NCI-H2081 treated with DMSO at 0.1 percent for 48 hours (cell line): ENCODE measurements at places on chromosomes 12 and 14.
A peak's percentile ranks its signal among the peaks of the same experiment; 100 is the strongest.

GRCh38 chr12:41804026-41804425 is 340.6 kb downstream of the GXYLT1 start:
- DNase-seq = no peak

GRCh38 chr14:74975059-74975810 is 19.8 kb upstream of the PGF start:
- no peak for DNase-seq

DNA sequence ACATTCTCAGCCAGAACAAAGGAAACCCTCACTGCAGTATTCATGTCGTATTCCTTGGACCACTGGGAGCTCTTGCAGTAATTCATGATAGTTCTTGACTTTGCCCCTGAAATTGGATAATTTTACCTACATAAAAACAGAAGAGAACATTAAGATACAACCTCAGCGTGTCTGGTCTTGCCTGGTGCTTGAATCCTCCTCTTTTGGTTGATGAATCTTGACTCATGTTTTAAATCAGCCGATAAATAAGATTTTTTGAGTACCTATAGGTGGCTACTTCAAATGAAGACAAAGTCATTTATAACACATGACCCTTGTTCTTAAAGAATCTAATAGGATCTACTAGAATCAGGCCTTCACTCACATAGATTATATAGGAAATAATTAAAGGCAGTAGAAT is 221.0 kb downstream of the PTPRO start:
- DNase-seq = no peak

DNA sequence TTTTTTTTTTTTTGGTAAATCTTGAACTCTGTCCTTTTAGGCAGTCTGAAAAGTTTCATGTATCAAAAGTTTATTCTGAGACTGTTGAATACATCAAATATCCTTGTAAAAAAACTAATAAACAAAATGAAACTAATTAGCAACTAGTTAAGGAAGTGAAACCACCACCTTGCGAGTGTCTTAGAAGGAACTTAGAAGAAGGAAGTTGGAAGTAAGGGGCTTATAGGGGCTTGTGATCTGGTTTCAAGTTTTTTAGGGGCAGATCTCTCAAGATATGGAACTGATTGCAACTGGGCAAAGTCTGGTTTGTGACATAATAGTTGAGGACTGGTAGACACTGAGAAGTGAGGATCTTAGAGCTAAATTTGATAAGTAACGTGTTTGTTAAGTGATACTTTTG is 748.8 kb downstream of the C12orf50 start:
- no peak for DNase-seq

GRCh38 chr14:57495416-57495815 is 1.8 kb upstream of the CCDC198 start:
- no peak for DNase-seq

- no peak for DNase-seq
These were observed 19.4 kb downstream of the KTN1 start for GRCh38 chr14:55599250-55599879.

DNA sequence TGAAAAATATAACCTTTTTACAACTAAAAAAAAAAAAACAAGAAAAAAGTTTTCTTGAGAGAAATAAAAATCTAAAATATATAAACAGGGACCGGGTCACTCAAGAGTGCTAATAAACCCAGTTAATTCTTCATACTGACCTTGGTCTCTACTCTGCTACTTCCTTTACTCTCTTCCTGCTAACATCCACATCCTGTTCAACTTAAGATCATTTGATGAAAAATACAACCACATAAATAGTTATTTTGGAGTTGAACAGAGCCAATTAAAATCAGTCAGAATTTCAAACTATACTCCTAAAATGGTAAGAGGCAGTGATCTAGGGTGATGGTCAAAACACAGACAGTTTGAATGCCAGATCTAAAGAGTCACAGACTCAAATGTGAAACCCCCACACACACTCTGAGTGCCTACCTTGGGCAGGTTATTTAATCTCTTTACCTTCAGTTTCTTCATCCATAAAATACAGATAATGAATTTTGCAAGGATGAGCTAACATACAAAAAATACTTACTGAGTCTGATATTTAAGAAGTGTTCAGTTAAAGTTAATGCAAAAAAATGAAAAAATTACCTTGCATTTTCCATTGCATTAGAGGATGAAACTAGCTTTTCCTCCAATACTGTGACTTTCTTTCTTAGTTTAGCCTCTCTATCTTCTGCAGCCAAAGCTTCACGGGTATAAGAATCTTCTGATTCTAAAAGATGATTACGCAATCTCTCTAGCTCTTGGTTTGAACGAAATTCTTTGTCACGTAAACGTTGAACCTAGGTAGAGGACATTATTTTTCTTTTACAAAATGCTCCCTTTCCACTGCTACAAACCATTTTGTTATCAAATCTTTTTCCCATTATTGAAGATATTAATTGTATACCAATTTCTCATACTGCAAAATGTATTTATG is 40.9 kb downstream of the TRIP11 start:
- DNase-seq = no peak

DNA sequence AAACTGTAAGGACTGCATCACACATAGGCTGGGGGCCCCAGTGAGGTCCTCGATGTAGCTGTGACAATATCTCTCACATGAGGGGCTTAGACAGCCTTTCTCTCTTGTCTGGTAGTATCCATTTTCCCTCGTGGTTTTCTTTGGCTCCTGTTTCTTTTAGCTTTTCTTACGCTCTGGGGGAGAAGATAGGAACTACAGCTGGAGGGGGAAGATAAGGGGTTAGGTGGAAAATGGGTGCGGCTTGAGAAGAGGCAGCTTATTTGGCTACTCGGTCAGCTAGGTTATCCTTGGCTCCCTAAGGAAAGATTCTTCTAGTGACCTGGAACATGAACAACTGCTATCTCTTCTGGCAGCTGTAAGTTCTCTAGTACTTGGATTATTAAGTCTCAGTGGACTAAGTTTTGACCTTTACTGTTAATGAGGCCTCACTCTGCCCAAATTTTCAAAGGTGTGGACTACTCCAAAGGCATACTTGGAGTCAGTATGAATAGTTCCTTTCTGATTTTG is 28.7 kb upstream of the CPNE8 start:
- DNase-seq = no peak

DNA sequence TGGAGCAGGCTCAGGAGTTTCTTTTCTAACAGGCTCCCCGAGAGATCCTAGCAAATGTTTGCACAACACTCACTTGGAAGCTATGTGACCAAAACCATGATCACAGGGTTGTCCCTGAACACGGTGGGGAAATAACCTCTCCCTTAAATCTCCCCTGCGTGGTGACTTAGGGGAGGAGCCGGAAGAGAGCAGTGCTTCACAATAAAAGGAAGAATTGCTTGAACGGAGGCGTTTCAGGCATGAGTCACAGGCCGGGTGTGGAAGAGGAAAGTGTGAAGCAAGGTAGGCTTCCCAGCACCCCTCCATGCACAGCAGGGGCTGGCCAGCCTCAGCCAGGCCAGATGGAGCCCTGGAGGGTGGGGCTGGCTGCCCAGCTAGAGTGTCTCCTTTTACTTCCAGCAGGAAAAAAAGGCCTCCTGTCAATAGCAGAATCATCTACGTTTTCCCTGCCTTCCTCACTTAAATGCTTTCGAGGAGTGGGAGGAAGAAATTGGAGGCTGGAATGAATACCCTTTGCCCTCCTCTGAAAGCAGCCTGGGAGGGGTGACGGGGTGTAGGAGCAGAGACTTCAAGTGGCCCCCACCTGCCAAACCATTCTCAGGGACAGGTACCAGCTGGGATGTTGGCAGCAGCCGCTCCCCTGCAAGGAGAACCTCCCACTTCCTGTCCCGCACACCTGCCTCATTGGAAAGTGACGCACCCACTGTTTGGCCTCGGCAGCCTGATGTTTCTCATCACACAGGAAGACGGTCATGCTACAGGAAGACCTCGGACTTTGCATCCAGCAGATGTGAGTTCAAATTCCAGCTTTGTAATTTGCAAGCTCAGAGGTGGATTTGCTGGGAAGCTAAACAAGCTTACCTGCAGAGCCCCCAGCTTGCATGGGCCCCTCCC is 30.1 kb upstream of the PPP2R5C start:
- peak; percentile 86 for DNase-seq

- no peak for DNase-seq
These were observed 24.5 kb downstream of the MOK start for GRCh38 chr14:102280376-102280962.

- no peak for DNase-seq
These were observed 305.3 kb upstream of the OR4E1 start for GRCh38 chr14:21978999-21979314.

DNA sequence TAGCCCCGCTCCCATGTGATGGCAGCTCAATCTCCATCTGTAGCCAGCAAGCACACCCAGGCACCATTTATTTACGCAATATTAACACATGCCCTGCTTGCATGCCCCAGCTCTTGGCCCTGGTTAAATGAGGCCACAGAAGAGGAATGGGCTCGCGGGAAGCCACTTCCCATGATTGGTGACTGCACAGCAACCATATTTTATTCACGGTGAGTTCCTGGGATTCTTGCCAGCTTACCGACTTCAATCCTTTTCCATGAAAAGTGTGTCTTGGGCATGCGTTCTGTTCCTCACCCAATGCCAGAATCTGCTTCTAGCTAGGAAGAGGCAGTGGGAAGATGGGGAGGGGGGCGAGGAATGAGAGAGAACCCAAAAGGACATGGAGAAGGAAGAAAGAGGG is 54.7 kb downstream of the PITPNM2 start:
- no peak for DNase-seq

DNA sequence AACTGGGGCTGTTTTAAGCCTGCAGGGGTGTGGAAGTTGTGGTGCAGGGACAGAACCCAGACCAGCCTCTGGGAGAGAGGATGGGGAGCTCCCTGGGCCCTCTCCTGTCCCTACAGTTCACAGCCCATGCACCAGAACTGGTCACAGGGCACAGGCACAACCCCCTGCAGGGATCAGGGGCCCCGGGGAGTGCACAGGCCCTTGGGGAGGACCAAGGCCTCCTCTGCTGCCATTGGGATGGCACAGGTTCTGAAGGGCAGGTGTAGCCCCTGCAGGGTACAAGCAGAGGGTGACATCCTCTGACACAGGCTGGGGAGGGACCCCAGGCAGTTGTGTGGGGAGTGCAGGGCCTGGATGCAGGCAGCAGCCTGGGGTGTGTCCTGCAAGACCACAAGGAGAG is 66.4 kb upstream of the SFSWAP start:
- no peak for DNase-seq

- no peak for DNase-seq
These were observed 2.2 kb downstream of the ZC3H10 start for GRCh38 chr12:56120158-56120846.

DNA sequence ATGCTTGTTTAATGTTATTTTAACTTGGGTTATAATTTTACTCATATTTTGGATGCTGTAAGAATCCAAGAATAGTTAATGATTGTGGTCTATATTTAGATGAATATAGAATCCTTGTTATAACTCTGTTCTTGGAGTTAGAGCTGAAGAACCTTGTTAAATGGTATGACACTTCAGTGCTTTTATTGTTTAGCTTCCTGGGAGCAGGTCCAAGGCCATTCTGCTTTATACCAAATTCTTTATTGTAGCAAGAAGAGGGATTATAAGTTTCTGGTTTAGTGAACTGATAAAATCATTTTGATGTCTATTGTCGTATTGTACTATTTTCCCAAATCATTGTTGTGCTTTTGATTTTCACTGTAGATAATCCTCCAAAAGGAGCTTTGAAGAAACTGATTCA is 69.4 kb downstream of the MIA2 start:
- no peak for DNase-seq

- no peak for DNase-seq
These were observed 127.4 kb upstream of the ARHGAP5 start for GRCh38 chr14:31949709-31950108.

- DNase-seq = no peak
These were observed 1.3 kb upstream of the TEAD4 start for GRCh38 chr12:2957816-2958431.

- DNase-seq = no peak
These were observed 55.6 kb downstream of the TRMT5 start for GRCh38 chr14:60925286-60925685.

- DNase-seq = no peak
These were observed 13.2 kb downstream of the TRIP11 start for GRCh38 chr14:92026548-92027190.

- no peak for DNase-seq
These were observed 875.2 kb downstream of the FLRT2 start for GRCh38 chr14:86404989-86405649.

DNA sequence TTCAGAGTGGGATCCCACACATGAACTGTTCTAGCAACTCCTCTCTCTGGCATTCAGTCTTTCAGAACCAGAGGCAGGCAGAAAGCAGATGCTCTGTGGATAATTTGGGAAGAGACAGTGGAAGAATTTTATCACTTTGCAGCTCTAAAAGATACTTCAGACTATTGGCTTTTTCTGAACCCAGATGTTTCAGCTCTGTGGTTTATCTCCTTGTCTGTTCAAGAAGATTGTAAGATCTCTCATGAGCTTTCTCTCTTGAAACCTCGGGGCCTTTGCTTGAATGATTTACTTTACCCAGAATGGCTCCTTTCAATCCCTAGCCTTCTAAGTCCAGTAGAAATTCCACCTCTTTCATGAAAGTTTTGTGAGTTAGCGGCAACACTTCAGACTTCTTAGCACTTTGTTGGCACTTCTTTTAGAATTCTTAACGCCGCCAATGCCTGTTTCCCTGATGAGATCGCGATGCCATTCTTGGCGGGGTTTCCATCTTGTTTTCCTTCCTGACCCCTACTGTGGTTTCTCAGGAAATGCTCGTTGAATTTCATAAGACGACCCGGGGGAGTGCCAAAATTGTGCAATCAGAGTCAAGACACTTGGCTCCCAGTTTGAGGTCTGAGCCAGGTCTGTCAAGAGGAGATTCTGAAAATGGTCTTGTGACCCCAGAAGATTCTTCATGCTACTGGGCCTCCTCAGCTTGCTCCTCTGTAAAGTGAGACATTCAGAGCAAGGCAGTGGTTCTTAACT is 107.0 kb upstream of the PRICKLE1 start:
- DNase-seq = no peak

DNA sequence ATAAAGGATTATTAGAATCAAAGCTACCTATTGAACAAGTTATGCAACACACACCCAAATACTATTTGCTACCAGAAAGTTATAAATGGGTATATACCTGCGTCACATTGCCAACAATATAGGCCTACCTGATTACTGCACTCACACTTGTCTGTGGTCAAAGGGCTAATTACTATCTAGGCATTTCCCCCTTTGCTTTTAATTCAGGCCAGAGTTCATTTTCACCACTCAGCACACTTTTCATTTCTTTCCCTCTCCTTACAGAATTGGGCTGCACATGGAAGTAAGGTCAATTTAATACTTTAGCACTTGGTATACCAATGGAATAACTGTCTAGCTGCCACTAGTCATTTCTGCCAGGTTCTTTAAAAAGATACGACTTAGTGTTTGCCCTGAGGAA is 1.7 kb downstream of the SOS2 start:
- DNase-seq = no peak

DNA sequence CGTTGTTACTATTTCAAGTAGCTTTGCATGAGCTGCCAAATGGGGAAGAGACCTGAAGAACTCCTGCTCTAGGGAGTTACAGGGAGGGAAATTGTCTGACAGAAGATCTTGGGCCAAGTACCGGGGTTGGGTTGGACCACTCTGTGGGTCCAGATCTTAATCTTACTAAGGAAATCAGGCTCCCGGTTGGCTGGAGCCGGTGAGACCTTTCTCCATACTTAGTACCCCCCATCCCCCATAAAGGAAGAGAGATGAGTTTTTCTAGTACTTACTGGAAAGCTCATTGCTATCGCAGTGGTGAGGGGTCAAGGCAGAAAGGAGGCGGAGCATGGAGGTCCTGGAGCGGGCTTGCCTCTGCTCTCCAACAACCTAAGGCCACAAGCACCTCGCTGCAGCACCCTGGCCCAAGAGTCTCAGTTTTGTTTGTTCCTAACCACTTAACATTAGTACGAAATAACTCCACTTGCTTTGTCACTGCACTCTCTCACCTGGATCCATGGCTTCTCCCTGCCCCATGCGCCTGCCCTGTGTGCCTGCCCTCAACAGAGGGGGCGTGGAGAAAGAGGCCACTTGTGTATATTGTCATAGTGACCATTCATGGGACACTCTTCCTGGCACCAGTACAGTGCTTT is 6.8 kb upstream of the UNC119B start:
- no peak for DNase-seq
